Activated effector memory CD4-positive, alpha-beta T cell treated with Interleukin-2 at 50 U/mL for 16 hours (primary cell): ENCODE measurements at places on chromosomes 3 and 15.

GRCh38 chr3:24254649-24255048, 240.0 kb downstream of the THRB start:
- no peak for DNase-seq

- no peak for DNase-seq
Observed at GRCh38 chr15:59221511-59222505, 15.2 kb downstream of the LDHAL6B start.

- DNase-seq = no peak
Observed at GRCh38 chr3:158847452-158847821, 45.6 kb downstream of the MFSD1 start.

DNA sequence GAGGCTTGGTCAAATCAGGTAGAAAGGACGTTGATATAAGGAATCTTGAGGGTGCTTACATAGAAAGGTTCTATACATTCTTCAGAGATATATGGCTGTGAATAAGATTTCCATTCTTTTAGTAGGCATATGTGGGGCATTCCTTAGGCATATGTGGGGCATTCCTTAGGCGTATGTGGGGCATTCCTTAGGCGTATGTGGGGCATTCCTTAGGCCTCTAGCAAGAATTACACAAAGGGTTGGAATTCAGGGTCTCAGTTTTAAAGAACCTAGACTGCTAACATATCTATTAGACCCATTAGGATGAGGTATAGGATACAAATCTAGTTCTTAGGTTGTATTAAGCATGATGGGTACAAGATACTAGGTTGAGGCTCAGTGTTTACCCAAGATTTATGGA, 607.8 kb downstream of the SI start:
- no peak for DNase-seq

DNA sequence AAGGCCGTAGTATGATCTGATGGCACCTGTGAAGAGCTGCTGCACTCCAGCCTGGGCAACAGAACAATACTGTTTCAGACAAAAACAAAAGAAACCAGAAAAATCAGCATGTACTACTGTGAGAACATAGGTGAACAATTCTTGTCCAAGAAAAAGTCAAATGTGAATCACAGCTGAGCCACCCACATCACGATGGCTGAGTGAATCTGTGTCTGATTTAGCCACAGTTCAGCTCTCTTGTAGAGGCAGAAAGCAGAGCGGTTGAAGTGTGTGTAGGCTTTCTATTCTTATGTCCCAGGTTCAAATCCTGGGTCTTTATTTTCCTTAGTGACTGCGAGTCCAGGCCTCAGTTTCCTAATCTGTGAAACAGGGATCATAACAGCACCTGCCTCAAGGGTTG, 4.4 kb upstream of the FURIN start:
- DNase-seq = no peak

DNA sequence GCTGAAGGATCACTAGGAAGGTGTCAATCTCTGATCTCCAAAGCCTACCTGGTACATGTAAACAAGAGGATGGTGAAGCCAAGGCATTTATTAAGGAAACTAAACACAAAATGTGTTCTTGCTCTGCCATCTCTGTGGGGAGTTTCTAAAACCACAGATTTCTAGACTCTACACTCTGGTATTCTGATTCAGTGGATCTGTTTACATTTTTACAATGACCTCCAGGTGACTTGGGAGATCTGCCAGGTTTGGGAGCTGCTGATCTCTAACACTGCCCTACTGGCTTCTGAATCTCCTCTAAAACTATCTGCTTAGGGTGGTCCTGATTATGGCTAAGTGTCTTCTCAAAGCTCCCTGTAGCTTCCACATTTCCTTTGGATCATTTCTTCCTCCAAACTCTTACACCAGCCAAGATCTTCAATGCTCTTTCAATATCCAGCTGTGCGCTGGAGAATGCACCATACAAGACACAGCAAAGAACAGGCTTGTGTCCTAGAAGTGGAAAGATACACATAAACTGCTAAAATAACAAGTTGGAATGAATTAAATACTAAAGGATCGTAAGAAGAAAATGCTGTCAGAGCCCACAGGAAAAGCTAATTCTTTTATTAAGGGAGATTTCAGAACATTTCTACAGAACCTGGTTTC, 72.7 kb downstream of the GREM1 start:
- DNase-seq = no peak

DNA sequence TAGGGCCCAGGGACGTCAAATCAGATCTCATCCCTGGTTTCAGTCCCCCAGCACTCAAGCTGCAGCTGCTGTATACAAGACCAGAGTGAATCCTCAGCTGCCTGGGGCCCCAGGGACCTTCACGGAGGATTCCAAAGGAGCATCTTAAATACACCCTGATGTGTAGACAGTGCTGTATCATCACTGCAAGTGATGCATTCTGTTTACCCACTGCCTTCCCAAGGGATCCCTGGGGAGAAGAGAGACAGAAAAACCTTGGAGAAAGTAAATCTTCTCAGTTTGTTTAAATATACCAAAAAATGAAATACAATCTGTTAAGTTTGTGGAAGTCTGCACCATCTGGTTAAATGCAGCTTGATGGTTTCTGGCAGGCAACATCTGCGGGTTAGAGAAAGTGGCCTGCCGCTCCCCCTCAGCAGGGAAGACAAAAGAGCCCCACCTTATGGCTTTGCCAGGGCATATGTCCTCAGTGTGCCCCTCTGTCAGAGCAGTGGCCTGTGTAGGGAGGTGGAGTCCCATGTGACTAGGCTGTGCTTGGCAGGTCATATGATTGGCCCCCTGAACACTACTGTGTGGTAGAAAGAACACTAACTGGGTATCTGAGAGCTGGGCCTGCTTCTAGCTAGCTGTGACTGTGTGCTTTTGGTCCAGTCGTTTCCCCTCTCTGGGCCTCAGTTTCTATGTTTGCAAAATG, 222.2 kb upstream of the TRIM42 start:
- DNase-seq = no peak

DNA sequence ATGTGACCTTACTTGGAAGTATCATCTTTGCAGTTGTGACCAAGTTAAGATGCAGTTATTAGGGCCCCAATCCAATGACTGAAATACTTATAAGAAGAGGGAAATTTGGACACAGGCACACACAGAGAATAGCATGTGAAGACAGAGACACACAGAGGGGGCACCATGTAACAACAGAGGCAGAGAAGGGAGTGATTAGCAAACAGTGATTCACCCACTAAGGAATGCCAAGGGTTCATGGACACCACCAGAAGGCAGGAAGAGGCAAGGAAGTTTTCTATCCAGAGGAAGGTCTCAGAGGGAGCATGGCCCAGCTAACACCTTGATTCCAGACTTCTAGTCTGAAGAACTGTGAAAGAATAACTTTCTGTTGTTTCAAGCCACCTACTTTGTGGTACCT, 25.0 kb downstream of the SIDT1 start:
- no peak for DNase-seq

DNA sequence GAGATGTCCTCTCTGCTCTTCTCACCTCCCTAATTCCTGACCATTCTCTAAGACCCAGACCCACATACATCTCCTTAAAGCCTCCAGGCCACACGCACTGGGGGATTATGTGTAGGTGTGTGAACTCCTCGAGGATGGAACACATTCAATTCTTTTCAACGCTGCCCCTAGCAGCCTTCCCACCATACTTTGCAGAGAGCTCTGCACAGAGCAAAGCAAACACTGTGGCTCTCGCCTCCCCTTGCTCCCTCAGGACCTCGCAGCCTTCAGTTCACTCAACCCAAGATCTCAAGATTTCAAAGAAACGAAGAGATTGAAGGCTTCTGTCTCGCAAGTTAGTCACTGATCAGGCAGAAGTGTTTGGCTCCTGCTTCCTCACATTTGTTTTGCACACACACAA, 6.0 kb downstream of the ACTC1 start:
- DNase-seq = no peak

DNA sequence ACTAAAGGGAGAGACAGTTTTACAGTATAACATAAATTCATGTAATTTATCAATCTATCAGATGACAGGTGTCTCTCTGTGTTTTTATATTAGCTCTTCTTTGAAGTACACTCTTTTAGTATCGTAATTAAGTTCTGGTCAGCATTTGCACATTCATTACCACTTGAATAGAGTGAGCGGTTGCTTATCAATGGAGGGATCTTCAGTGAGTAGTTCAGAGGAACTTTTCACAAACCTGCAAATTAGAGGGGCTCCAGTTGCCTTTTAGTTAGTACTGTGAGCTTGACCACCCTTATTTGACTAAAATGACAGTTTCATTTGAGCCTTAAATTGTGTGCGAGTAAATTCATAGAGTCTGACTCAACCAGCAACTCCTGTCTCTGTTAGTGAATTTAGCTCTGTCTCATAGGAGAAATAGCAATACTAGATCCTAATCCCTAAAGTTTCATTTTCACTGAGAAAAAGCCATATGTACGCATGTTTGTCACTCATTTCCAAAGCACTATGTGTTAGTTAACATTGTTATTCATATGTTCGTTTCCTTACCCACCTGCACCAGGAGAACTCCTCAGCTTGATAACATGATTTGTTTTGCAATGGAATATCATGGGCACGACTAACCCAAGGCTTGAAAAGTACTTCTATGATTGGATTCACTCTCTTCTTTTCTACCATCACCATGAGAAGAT, 57.5 kb upstream of the ZBED2 start:
- no peak for DNase-seq

DNA sequence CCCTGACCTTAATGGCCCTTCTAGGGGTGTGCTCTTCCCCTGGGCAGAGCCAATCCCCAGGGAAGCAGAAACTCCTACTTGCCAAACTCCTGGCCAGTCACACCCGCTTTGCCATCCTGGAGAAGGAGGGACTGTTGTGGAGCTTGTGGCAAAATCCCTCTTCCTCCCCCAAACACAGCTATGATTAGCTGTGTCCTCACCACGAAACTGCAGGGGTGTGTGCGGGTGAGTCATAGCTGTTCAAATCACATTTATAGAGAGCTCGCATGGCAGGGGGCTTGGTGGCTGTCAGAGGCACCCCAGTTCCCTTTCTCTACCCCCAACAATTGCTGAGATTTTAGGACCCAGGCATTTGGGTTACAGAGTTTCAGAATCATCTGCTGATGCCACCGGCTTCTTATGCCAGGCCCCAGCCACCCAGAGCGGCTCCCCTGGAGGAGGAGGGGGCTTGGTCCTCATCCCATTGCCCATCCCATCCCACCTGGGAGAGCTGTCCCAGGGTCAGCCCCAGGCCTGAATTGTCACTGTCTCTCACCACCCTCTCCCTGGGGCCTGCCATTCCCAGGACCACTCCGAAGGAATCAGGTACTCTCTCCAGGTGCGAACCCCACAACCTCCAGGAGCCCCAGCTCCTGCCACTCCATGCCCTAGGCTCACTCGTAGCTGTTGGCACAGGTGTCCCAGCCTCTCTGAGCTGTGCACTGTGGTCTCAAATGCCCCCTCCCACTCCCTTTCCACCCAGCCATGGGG, 28.8 kb upstream of the MAGEF1 start:
- DNase-seq = no peak

DNA sequence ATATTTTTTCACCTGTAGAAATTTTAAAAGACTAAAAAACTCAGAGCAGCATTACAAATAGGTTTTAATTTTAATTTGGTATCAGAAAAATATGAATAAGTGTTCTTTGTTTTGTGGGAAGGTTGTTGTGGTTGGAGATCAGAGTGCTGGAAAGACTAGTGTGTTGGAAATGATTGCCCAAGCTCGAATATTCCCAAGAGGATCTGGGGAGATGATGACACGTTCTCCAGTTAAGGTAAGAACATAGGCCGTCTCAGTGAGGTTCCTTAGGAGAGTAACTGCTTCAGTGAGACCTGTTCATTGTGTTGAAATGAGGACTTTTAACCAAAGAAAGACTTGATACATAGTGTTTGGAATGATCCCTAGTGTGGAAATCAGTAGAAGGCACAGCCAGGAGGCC, 44.8 kb downstream of the OPA1 start:
- no peak for DNase-seq

GRCh38 chr15:77426871-77427270, 6.2 kb downstream of the HMG20A start:
- no peak for DNase-seq
